ENCODE measurements at places on chromosomes 4 and X.

DNA sequence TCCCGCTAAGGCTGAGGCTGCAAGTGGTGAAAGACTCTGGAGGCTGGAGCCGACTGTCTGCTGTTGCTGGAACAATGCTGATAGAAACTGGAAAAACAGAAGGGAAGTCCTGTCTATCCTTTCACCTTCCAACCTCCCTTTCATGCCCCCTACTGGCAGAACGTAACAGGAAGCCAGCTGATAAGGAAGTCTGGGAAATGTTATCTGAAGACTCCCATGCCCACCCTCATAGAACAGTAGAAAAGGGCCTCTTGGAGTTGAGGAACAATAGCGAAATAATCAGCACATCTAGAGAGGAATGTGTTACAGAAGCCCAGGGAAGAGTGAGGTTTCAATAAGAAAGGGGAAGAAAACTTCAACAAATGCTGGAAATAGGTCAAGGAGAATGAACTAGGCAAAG lies 117.1 kb upstream of the DKK2 start:
- DNase-seq = no peak

DNA sequence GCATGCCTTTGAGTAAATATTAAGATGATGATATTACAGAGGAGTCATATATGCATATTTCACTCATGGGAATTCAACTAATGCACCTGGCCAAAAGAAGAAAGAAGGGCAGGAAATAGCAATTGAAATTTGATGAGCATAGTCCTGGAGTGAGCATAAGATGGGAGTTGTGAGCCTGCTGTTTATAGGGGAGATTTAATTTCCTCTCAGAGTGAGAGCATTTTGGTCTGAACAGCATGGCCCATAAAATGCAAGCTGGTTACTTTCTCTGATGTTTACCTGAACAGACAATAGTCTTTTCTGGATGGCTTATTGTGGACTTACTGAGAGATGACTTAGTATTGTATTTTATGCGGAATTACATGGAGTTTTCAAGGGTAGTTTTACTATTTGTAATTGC lies 53.6 kb downstream of the FHIP1A start:
- no peak for DNase-seq

- DNase-seq = no peak
These were observed 1.1 kb upstream of the RASSF6 start for GRCh38 chr4:73621357-73621756.

DNA sequence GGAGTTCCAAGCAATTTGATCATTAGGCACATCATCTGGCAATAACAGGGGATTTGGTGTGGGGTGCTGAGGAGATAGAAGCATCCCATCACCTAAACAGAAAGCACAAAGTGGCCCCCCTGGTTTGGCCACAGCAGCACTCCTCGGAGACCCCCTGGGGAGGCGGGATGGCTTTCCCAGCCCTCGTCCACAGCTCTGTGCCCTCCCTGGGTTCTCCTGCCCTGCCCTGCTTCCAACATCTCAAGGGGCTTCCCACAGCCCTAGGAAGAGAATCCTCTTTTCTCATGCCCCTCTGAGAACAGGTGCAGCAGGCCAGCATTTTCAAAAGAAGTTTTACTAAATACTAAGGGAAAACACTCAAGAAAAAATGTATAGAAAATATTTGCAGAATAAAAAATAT lies 12.8 kb downstream of the ATP5ME start:
- DNase-seq = no peak

- DNase-seq = no peak
These were observed 408.9 kb upstream of the CTSO start for GRCh38 chr4:156362581-156362980.

GRCh38 chr4:141229408-141230101 lies 8.9 kb downstream of the ZNF330 start:
- no peak for DNase-seq

GRCh38 chr4:183356931-183357675 lies 34.9 kb upstream of the CLDN24 start:
- no peak for DNase-seq

Measured in stimulated activated CD4-positive, alpha-beta T cell treated with anti-CD3 and anti-CD28 coated beads, Interleukin-15, amount 100 ng/mL, for 48 hours (primary cell).